ENCODE measurements at places on chromosomes 7 and 10.

DNA sequence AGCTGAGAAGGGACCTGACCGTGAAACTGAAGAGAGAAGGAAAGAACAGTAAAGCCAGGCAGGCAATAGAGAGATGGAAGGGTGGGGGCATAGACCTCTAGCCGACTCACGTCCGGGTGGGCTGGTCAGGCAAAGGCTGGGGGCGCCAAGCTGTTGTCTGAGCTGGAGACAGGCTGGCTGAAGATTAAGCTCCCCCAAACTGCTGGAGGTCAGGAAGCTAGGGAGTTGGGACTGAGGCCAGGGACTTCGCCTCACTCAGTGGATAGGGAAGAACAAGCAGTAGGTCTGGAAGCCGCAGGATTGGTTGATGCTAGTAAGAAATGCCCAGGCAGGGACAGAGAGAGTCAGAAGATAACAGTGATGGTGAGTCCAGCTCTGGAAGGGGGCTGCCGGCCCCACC is 5.3 kb downstream of the PITX3 start:
- DNase-seq, result no peak

DNA sequence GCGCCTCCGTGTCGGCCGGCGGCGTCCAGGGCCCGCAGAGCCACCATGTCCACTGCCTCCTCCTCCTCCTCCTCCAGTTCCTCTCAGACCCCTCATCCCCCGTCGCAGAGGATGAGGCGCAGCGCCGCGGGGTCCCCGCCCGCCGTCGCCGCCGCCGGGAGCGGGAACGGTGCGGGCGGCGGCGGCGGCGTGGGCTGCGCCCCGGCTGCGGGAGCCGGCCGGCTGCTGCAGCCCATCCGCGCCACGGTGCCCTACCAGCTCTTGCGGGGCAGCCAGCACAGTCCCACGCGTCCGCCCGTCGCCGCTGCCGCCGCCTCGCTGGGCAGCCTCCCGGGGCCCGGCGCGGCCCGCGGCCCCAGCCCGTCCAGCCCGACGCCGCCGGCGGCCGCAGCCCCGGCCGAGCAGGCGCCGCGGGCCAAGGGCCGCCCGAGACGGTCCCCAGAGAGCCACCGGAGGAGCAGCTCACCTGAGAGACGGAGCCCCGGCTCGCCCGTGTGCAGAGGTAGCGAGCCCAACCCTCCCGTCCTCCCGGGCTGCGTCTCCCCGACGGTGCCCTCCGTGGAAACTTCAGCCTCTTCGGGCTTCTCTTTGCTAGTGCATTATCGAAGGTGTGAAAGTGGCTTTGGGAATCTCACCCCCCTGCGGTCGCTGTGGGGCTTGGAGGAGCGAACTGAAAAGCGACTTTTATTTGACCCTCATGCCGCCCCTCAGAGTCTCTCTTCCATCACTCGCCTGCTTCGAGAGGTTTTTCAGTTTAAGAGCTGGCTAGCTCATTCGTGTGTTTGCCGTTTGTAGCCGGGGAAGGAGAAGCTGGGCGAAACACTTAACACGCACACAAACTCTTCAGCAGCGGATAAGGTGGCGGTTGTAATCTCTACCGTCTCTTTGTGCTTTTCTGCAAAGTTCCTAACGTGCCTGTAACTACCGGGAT is 975 bp downstream of the GLCCI1 start:
- DNase-seq, result no peak

GRCh38 chr10:30294476-30295240 is 54.4 kb downstream of the MTPAP start:
- DNase-seq, result no peak

- peak; percentile 29 for DNase-seq
Observed at GRCh38 chr7:3887096-3887690, 586.1 kb downstream of the SDK1 start.

GRCh38 chr10:93711891-93712290 is 9.5 kb upstream of the FRA10AC1 start:
- no peak for DNase-seq

- DNase-seq, result no peak
Observed at GRCh38 chr10:90865401-90865800, 6.4 kb upstream of the RPP30 start.

GRCh38 chr7:46781901-46782439 is 799.9 kb downstream of the TNS3 start:
- DNase-seq, result no peak

- DNase-seq, result no peak
Observed at GRCh38 chr7:80999100-80999499, 80.2 kb upstream of the SEMA3C start.

DNA sequence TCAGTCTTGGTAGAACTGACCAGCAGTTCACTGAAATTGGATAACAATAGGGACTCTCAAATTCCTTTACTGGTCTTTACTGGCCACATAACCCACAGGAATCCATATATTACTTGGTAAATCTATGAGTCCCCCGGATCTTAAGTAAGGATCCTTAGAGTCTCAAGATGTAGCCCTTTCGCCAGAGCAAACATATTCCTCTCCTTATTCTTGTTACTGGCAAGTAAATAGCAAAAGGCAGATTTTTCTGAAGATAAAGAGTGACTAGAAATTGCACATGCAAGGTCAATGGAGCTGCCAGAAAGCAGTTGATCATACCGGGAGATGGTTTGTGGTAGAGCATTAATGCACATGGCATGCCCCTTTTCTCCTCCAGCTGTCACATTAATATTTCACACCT is 283.0 kb downstream of the HDAC9 start:
- no peak for DNase-seq

DNA sequence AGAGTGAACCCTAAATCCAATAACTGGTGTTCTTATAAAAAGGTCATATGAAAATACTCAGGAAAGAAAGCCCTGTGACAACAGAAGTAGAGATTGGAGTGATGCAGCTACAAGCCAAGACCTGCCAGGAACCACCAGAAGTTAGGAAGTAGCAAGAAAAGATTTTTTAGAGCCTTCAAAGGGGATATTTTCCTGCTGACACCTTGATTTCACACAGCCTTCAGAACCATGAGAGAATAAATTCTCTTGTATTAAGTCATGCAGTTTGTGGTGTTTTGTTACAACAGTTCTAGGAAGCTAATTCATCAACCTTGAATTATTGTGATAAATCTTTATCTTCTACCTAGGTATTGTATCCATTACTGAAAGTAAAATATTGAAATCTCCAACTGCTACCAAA is 81.0 kb downstream of the HYCC1 start:
- DNase-seq, result no peak

DNA sequence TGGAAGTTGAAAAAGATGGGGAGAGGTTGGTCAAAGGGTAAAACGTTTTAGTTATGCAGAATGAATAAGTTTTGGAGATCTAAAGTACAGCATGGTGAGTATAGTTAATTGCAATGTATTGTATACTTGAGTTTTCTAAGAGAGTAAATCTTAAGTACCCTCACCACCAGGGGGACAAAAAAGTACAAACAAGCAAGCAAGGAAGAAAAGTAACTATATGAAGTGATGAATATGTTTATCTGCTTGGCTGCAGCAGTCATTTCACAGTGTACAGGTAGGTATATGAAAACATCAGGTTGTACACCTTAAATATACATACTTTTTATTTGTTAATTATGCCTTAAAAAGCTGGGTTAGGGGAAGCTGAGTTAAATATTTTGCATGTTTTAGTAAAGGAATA is 157.3 kb downstream of the PCLO start:
- DNase-seq, result no peak

GRCh38 chr7:117809958-117810357 is 63.3 kb downstream of the CTTNBP2 start:
- no peak for DNase-seq

GRCh38 chr7:149468208-149468607 is 7.3 kb upstream of the ZNF777 start:
- DNase-seq, result no peak

GRCh38 chr7:7916064-7916463 is 52.5 kb upstream of the GLCCI1 start:
- DNase-seq, result no peak

DNA sequence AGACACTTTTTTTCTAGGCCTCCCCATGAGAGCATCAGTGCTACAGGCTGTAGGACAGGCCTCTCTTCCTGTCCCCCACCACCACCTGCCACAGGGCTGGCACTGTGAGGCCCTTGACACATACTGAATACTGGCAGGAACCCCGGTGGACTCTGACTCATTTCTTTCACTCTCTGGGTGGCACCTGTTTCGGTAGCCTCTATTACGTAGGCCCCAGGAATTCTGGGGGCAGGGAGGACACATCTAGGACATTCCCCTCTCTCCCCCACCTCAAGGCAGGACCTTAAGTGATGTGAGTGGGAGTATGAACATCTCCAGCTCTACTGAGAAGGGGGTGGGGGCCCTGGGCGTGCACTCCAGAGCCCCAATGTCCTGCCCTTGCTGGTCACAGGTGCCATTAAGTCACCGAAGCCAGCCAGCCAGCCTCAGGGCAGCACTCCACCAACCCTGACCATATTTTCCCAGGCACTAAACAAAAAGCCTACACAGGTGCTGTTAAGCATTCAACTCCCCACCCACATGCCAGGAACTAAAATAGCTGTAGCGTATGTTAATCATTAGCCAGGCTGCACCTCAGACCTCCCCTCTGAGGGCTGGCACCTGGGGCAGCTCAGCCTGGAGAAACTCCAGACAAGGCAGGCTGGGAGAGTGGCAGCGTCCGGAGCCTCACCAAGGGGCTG is 8.9 kb downstream of the ANXA11 start:
- DNase-seq, result no peak

DNA sequence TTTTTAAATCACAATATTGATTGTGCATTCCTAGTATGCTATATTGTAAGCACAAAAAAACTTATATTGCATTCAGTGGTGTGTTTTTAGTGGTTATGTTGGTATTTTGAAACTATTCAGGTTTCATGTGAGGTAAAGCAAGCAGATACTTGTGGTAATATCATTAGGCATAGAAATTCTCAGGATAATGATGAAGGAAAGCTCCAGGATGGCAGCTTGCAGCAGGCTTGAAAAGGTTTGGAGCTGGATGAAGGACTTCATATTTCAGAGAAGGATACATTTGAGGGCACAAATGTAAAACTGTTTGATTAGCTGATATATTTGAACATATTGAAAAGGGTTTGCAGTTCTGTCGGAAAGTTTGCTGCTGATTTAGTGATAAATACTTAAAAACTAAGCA is 17.5 kb downstream of the TRIM24 start:
- DNase-seq, result no peak

Measured in inflammatory macrophage treated with lipopolysaccharide for 1 hour (primary cell).